Activated CD8-positive, alpha-beta memory T cell treated with anti-CD3 and anti-CD28 coated beads for 4 hours (primary cell): ENCODE measurements at places on chromosomes 11 and 22.

- no peak for DNase-seq
Measured at GRCh38 chr11:75801362-75802020, 13.5 kb upstream of the UVRAG start.

DNA sequence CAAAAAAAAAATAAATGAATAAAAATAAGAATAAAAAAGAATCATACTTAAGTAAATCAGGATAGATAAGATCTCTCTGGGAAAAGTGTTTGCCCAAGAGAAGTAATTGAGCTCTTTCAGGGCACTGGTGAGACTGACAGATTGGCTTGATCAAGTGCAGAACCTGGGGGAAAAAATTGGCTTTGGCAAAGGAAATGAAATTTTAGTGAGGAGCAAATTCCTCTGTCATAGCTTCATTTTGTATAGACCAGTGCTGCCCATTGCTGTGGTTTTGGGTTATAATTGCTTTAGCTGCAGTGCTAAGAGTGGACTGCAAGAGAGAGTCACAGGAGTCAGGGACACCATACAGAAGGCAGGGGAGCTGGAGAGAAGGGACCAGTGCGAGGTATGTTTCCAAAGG lies 35.7 kb downstream of the SFI1 start:
- DNase-seq: no peak

GRCh38 chr11:121521145-121522042 lies 68.6 kb upstream of the SORL1-AS1 start:
- no peak for DNase-seq

DNA sequence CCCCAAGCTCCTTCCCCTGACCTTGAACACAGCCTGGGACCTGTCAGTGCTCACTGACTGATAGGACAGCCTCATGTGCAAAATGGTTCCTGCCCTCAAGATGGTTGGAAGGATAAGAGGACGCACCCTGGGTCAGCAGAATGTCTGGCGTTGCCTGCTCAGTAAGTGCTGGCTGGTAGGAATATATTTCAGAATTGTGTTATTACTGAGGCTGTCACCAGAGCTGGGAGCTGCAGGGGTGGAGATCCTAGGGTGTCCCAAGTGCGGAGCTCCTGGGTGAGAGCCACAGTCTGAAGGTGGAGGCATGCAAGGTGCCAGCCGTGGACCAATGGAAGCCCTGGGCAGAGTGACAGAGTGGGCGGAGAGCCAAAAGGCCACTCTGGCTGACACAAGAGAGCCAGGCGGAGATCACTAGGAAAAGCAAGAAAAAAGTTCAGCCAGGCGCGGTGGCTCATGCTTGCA lies 1.0 kb upstream of the SEC14L4 start:
- DNase-seq: no peak

GRCh38 chr22:47448231-47449223 lies 686.1 kb downstream of the TBC1D22A start:
- DNase-seq: no peak

DNA sequence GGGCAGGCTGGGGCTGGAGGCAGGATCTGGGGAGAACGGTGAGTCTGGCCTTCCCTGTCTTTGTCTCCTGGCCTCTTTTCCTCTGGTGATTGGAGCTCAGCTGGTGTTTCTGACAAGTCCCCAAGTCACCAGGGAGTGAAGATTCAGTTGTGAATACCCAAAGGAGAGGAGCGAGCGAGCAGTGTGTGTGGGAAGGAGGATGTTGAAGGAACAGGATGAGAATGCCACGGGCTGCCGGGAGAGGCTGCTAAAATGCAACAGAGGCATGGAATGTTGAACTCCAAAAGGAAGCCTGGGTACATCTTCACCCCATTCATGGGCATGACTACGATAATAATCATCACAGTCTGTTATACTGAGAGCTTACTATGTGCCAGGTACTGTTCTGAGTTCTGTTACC lies 163.3 kb downstream of the CEP164 start:
- DNase-seq: no peak

- DNase-seq: no peak
Measured at GRCh38 chr11:8717876-8718753, 35.5 kb downstream of the RPL27A start.

DNA sequence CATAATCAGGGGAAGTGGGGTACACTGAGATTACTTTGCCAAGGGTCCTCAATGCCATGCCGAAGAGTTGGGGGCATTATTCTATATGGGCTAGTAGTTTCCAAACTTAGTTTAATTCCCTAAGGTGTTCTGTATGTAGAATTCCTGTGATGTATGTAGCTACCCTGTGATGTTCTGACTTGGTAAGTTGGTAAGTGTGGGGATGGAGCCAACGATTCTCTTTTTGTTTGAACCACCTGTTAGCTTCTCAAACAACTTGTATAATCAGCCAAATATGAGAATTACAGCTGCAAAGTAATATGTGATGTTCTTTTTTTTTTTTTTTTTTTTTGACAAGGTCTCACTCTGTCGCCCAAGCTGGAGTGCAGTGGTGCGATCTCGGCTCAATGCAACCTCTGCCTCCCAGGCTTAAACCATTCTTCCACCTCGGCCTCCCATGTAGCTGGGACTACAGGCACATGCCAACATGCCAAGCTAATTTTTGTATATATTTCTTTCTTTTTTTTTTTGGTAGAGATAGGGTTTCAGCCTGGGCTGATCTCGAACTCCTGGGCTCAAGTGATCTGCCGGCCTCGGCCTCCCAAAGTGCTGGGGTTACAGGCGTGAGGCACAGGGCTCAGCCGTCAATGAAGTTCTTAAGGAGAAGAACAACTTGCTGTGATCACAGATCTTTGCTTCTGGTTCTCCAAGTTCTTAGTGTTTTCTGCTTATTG lies 315.2 kb upstream of the CCDC90B start:
- DNase-seq: no peak

DNA sequence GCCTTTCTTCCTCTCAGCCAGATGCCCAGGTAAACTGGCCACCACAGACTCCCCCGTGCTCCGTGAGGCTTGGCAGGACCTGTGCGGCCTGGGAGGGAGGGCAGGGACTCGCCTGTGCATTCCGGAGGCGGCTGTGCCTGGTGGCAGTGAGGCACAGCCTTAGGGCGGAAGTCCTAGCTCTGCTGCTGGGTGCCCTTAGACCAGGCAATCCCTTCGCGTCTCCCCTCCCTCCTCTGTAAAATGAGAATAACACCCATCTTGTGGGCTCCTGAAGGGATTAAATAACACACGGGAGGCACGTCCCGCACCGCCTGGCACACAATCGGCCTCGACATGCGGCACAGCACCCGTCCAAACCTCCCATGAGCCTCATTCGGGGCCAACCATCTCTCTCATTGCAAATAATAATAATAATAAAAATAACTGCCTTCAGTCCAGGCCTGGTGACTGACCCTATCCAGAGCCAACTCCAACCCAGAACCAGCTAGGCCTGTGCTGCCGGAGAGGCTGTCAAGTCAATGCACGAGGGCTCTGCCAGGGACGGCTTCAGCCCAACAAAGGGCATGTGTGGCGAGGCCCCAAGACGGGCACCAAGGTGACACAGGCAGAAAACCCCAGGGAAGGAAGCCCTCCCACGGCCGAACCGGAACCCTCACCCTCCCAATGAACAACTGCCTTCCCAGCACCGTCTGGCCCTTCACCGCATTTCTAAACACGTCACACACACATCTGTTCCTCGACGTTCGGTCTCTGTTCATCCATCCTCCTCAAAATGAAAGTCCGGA lies 8.2 kb downstream of the LTO1 start:
- no peak for DNase-seq

DNA sequence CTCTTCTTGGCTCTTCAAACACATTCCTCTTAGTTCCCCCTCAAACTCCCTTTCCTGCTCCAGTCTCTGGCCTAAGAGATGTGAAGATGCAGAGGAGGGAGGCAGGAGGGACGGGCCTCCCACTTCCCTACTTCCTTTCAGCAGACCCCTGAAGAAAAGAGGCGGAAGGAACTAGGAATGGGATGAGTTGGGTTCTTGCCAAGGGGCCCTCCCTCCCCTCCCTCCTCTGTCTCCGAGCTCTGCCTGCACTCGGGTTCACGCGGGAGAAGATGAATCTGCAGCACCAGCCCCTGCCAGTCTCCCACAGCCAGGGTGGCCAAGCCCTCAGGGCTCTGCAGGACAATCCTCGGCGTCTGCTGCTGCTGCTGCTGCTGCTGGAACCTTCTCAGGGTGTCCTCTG lies 24.3 kb upstream of the PKNOX2 start:
- no peak for DNase-seq

DNA sequence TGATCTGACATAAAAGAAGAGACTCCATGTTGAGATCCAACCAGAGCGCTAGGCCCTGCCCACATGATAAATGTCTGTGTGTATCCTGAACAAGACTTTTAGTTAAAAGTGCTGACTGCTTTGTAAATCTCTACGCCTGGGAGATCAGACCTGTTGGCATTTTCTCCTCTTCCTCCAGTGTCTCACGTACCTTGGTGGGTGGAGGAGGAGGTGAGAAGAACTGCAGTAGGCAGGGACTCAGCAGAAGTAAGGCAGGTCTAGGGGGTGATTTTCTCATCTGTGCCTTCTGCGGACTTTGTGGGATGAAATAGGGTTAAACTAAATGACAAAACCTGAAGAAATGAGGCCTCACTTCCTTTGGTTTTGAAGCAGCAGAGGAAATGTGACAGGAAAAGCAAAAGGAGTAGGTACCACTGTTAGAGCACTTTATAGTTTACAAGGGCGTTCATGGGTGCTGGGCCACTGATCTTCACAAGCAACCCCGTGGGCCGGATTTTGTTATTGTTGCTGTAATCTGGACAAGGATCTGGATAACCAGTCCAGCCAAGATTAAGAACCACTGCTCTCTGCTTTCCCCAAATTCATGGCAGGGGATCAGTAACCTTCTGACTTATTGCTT lies 36.7 kb upstream of the PLET1 start:
- DNase-seq: no peak
